ENCODE measurements at places on chromosomes 12 and 14.

GRCh38 chr12:27777141-27777540, 2.9 kb upstream of the KLHL42 start:
- DNase-seq = no peak

- DNase-seq = no peak
These were observed 75.2 kb downstream of the TNFAIP2 start for GRCh38 chr14:103198131-103199105.

DNA sequence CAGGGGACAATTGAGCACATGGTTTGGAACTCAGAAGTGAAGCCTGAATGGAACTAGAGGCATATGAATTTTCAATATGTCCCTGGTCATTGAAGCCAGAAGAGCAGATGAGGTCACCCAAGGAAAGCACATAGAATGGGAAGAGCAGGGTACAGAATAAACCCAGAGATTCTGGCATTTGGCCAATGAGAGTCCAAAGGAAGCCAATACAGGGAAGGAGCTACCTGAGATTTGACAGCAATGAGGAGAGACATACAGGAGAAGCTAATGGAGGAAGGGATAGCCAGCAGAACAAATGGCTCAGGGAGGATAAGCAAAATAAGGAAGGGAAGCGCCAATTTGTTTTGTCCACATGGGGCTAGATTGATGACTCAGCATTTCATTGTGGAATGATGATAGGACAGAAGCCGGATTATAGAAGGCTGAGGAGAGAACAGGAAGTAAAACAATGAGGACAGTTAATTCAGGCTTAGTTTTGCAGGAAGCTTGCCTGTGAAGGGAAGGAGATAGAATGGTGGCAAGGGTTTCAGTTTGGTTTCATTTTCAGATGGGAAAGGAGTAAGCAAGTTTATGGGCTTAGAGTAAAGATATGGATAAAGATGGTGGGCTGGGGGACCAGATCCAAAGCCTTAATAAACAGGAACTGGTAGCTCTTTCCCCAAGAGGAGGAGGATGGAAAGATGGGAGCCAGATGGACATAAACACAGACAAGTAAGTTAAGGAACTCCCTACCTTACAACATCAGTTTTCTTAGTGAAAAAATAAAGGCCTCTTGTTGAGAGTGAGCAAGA, 3.2 kb upstream of the SPTSSA start:
- no peak for DNase-seq

- DNase-seq = peak; percentile 88
These were observed at the start of gene EID3 for GRCh38 chr12:104303538-104304151. EID3 (plus strand) TSS chr12:104303739; CDS start chr12:104303935, 196 bp downstream.

GRCh38 chr12:42766754-42767153, 177.2 kb upstream of the PRICKLE1 start:
- no peak for DNase-seq

GRCh38 chr12:93846936-93847516, 169.9 kb downstream of the CRADD start:
- DNase-seq = no peak

DNA sequence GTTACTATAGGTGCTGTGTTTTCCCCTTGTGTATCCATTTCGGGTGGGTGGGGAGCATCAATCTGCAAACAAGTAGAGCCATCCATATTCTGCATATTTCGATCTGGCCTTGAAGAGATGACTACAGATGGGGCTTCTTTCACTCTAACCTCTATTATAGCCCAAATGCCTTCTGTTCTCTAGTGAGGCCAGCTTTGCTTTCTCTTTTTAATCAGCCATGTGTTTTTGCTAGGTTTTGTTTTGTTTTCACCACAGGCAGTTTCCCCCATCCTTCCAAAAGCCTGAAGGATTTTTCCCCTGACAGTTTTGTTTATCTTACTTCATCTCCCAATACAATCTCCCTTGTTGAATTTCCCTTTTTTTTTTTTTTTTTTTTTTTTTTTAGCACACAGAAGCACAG, 224.1 kb downstream of the BTG1 start:
- no peak for DNase-seq

- DNase-seq = no peak
These were observed 45.0 kb upstream of the OR6J1 start for GRCh38 chr14:22689199-22689598.

DNA sequence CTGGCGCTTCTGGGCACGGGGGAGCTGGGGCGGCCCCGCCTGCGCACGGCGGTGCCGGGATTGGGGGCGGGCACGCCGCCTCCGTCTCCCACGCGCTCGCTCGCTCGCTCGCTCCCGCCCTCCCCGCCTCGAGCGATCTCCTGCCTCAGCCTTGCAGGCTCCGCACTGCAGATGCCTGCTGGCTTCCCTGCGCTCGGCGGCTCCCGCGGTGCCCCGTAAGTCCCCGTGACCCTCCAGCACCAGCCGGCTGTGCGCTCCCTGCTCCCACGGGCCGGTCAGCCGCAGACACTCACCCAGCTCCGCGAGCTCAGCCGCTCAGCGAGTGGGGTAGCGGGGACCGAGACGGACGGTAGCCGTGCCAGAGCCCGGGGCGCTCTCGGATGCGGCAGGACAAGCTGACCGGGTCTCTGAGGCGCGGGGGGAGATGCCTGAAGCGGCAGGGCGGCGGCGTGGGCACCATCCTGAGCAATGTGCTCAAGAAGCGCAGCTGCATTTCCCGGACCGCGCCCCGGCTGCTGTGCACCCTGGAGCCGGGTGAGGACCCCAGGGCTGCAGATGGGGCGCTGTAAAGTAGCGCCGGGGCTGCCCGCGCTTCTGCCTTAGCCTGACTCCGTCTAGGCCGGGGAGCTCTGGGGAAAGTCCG, at the start of gene TBC1D30:
Gene TBC1D30, plus strand, starts transcription at position 148 of the 643 bp plus-strand sequence. Its CDS starts 233 bp downstream, at position 381.
- no peak for DNase-seq

- DNase-seq = no peak
These were observed 2.3 kb downstream of the KRT72 start for GRCh38 chr12:52598966-52599365.

DNA sequence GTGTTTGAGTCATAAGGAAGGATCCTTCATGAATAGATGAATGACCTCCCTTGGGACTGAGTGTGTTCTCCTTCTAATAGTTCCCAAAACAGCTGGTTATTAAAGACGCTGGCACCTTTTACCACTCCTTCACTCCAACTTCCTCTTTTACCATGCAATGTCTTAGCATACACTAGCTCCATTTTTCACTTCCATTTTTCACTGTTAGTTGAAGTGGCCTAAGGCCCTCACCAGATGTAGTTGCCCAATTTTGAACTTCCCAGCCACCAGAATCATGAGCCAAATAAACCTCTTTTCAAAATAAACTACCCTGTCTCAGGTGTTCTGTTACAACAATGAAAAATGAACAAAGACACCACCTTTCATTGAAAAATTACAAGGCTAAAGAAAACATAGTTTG, 64.7 kb downstream of the GPR65 start:
- no peak for DNase-seq

- DNase-seq = no peak
These were observed 9.4 kb downstream of the ARID4A start for GRCh38 chr14:58307597-58308316.

- DNase-seq = no peak
These were observed 184.7 kb downstream of the MED13L start for GRCh38 chr12:116092776-116093175.

DNA sequence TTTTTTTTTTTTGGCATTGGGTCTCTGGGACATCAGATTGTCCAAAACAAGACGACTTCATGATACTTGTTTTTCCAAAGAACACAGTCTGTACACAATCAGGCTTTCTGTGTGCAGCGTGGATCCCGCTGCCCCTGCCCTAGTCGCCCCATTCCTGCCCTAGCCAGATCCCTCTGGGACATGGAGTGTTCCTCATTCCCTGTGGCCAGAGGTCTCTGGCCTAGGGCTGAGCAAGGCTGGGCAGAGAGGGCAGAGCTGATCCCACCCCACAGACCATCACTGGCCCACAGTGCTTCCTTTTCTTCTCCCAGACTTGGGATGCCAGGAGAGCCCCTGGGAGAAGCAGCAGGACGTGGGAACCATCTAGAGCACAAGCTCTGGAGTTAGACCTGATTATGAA, 20.9 kb upstream of the EIF2B2 start:
- no peak for DNase-seq

DNA sequence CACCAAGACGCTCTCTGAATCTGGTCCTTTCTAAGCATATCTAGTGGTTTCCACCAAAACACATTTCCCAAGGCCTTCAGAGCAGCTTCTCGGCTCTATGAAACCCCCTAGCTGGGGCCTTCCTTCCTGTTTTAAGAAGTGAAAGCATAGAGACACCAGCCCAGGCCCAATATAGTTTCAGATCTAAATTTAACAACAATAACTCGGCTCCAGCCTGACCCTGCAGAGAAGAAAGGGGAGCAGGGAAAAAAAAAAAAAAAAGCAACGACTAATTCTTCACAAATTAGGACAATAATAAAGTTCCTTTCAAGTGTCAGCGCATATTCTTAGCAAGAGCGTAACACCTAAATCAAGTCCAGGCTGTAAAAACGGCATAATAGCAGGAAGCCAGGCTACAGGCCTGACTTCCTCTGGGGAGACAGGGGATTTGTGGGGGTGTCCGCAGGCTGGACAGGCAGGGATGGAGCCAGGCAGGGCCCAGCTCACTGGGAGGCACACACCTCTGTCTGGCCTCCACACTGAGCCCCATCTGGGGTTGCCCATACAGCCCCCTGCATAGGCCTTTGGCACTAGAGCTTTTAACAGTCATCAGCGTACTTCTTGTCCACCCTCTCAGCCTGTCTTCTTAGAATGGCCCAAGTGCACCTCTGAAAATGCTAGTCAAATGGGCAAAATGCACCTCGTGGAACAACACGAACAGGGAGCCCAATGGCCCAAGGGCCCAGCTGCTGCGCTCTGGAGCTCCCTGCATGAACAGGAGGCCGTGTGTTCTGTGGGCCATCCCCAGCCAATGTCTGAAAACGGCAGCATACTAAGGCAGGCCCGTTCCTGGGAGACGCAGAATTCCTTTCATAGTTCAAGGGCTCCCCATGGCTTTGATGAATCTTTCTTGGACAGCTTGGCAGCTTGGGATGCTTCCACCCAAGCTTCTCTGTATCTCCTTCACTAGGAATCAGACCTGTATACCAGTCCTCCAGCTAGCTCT, 772.9 kb downstream of the MED13L start:
- no peak for DNase-seq

DNA sequence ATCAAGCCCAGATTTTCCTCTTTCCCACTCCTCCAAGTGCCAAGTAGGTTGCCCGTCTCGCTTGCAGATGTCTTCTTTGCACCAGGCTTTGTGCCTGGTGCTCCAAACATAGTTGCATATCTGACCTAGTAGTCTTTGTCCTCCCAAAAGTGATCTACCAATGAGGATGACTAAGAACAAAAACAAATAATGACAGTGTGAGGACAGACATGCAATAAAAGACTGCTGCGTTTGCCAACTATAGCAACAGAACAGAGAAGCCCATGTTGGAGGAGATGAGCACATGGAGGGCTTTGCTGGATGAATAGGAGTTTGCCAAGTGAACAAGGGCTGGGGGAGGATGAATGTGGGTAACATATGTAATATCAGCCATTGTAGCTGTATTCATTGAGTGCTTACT, 15.6 kb downstream of the DTX1 start:
- DNase-seq = no peak

- DNase-seq = no peak
These were observed 595 bp downstream of the PLEK2 start for GRCh38 chr14:67411370-67411769.

DNA sequence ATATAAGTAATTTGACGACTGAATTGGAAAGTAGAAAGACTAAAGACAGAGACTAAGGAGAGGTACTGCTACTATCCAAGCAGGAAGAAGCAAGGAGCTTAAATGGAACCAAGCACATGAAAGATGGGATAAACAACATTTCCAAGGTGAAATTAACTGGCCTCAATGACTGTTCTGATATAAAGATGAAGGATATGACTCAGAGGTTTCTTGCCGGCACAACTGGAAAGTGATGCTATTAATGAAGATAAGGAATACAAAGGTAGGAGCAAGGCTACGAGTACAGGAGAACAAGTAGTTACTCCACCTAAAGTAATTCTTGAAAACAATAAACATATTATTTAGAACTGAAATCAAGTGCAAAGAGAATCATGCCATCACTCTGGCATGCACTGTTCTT, 6.4 kb downstream of the SNX6 start:
- no peak for DNase-seq

DNA sequence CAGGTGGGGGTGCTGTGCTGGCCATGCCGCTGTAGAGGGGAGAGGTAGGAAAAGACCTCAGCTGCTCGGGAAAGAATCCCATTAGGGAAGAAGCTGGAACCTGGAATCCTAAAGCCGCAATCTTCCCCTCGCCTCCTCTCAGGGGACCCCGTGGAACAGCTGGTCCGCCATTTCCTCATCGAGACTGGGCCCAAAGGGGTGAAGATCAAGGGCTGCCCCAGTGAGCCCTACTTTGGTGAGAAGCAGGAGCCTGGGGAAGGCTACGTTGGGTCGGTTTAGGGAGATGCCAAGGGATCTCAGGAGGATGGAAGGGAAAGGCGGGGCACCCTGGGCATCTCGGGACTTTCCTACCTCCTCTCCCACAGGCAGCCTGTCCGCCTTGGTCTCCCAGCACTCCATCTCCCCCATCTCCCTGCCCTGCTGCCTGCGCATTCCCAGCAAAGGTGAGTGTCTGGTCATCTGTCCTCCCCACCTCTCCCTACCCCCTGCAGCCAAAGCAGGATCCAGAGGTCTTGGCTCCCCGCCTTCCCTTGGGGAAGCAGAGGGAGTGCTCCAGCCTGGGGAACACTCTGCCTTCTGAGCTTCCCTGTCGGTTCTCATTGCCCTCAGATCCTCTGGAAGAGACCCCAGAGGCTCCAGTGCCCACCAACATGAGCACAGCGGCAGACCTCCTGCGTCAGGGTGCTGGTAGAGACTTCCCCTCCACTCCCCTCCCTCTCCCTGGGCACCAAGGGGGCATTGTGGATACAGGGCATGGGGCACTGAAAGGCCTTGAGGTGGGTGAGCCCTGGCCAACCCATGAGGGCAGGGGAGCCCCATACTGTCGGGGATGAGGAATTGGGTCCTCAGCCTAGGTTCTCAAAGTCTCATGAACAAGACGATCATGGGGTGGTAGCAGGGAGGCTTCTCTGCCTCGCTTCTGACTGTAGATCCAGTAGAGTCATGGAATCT, 12.4 kb downstream of the TNS2 start:
- DNase-seq = no peak

GRCh38 chr12:114888448-114888847, 204.5 kb upstream of the TBX3 start:
- DNase-seq = no peak

GRCh38 chr12:92614502-92614901, 88.3 kb upstream of the PLEKHG7 start:
- no peak for DNase-seq

DNA sequence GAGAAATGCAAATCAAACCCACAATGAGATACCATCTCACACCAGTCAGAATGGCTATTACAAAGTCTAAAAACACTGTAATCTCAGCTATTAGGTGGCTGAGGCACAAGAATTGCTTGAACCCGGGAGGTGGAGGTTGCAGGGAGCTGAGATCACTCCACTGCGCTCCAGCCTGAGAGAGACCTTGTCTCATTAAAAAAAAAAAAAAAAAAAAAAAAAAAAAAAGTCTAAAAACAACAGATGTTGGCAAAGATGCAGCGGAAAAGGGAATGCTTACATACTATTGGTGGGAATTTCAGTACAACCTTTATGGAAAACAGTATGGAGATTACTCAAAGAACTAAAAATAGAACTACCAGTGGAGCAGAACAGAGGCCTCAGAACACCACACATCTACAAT, 19.0 kb upstream of the ATF7 start:
- no peak for DNase-seq
